ENCODE measurements at places on chromosomes 6 and 20. TPM values are rescaled to one million over a fixed set of nuclear protein-coding genes. Genes with fewer than 3 reads are reported as not detected.

ITCH gene
- total RNA-seq, result 45.5 TPM

FOXF2 gene
- 23.9 TPM for total RNA-seq

KCNK17 gene
- not detected for total RNA-seq

DNA sequence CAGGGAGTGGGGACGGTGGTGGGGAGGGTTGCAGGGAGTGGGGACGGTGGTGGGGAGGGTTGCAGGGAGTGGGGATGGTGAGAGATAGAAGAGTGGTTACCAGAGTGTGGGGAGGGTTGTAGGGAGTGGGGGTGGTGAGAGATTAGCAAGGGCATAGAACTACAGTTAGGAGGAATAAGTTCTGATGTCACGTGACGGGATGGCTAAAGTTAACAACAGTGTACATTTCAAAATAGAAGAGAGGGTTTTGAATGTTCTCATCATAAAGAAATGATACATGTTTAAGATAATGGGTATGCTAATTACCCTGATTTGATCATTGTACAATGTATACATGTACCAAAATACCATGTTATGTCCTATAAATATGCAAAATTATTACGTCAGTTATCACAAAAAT is 57.6 kb upstream of the FRMD1 start:
- H3K27me3 ChIP-seq, result no peaks in the 10 kb centered on the region
- peaks cover 20% of the 10 kb centered on the region for H3K4me1 ChIP-seq
- no peaks in the 10 kb centered on the region for H3K36me3 ChIP-seq

- H3K27me3 ChIP-seq, result no peaks in the 10 kb centered on the region
- H3K36me3 ChIP-seq, result no peaks in the 10 kb centered on the region
- H3K27ac ChIP-seq, result no peak overlapping the region
- DNase-seq, result no peak
Observed at GRCh38 chr6:164792666-164793065, 516.7 kb downstream of the C6orf118 start.
